ENCODE measurements at places on chromosomes 13 and 19. TPM values are rescaled to one million over a fixed set of nuclear protein-coding genes. Genes with fewer than 3 reads are reported as not detected.
A peak's percentile ranks its signal among the peaks of the same experiment; 100 is the strongest.

DNA sequence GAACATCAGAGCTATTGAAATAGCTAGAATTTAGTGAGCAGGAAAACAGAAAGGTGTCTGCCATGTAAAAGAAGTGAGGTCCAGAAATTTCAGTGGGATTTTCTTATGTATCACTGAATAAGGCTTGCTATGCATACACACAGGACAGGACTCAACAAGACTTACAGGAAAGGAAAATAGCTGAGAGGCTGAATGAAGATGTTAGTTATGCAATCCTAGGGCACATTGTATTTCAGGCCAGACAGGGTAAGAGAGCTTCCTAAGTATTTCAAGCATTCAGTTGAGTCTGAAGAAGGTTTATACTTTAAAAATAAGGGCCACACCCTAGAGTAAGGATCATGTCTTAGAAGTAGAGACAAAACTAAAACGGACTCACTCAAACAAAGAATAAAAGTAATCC is 419.9 kb upstream of the PRR20A start:
- H3K4me1 ChIP-seq, result no peaks in the 10 kb centered on the region
- no peak for DNase-seq
- no peaks in the 10 kb centered on the region for H3K36me3 ChIP-seq
- no peak overlapping the region for H3K4me3 ChIP-seq
- H3K27me3 ChIP-seq, result no peaks in the 10 kb centered on the region

DNA sequence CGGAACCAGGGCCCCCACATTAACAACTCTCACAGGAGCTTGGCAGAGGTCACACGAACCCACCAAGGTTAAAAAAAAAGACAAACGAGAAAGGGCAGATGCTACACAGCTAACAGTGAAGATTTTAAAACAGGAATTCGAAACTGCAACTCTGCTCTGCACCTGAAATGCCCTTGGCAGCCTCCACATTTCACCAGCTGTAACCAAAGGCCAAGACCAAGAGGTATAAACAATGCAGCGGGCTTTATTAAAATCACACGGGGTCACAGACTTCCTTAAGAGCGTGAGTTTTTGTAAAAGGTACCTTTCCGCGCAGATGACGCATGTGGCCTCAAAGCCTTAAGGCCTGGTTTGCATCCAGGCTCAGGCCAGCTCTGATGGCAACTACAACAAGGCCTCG is 88.2 kb downstream of the STK24 start:
- no peak overlapping the region for H3K4me3 ChIP-seq
- DNase-seq, result no peak
- no peak overlapping the region for H3K27ac ChIP-seq
- no peaks in the 10 kb centered on the region for H3K36me3 ChIP-seq
- peaks cover 17% of the 10 kb centered on the region for H3K4me1 ChIP-seq

DNA sequence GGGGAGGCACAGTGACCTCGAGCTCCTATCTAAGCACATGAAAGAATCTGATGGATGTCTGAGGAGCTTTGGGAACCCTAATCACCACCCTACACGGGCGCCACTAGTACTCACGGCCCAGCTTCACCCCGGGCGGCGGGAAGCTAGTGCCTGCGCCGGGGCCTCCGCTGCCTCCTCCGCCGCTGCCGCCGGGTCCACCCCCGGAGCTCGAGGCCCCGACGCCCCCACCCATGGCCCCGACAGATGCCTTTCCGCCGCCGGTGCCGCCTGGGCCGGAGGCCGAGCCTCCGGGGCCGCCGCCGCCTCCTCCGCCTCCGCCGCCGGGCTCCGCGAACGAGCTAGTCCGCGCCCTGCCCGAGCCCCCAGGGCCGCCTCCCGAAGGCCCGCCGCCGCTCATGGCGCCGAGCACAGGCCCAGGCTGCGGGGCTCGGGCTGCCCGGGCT is 312 bp downstream of the GSK3A start:
- H3K4me1 ChIP-seq, result peaks cover 9% of the 10 kb centered on the region
- H3K36me3 ChIP-seq, result no peaks in the 10 kb centered on the region
- H3K27me3 ChIP-seq, result no peaks in the 10 kb centered on the region
- peak overlapping the region; percentile 92 for H3K4me3 ChIP-seq

DNA sequence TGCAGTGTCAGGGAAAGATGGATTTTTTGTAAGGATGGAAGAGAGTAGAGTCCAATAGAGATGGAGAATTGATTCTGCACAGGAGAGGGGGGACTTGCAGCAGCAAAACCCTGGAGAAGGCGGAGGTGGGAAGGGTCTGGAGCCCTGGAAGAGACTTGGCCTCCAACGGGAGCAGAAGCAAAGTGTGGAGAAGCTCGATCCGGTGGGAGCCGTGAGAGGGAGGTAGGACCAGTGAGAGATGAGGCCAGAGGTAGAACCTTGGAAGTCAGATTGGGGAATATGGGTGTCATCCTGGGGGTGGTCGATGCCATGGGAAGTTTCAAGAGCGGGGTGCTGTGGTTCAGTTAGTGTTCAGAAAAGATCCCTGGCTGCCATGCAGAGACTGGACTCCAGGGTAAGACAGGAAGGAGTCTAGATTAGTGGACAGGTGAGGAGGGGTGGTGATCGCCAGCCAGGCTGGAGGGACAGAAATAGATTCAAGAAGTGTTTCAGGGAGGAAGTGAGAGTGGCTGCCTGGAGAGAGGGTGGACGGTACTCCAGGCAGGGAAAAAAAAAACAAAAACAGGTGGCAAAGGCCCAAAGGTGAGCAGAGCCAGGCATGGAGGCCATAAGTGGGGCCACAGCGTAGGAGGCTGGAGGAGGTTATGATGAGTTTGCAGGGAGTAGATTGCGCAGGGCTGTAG is 2.6 kb downstream of the PPP5C start:
- no peak overlapping the region for H3K4me3 ChIP-seq
- no peak for DNase-seq
- H3K36me3 ChIP-seq, result no peaks in the 10 kb centered on the region
- H3K27ac ChIP-seq, result peak overlapping the region; percentile 71
- H3K4me1 ChIP-seq, result peaks cover 23% of the 10 kb centered on the region

GRCh38 chr19:11361771-11362731 is 6.8 kb downstream of the PLPPR2 start:
- H3K4me1 ChIP-seq, result no peaks in the 10 kb centered on the region
- no peaks in the 10 kb centered on the region for H3K36me3 ChIP-seq
- DNase-seq, result no peak
- H3K27me3 ChIP-seq, result no peaks in the 10 kb centered on the region
- H3K27ac ChIP-seq, result no peak overlapping the region

DNA sequence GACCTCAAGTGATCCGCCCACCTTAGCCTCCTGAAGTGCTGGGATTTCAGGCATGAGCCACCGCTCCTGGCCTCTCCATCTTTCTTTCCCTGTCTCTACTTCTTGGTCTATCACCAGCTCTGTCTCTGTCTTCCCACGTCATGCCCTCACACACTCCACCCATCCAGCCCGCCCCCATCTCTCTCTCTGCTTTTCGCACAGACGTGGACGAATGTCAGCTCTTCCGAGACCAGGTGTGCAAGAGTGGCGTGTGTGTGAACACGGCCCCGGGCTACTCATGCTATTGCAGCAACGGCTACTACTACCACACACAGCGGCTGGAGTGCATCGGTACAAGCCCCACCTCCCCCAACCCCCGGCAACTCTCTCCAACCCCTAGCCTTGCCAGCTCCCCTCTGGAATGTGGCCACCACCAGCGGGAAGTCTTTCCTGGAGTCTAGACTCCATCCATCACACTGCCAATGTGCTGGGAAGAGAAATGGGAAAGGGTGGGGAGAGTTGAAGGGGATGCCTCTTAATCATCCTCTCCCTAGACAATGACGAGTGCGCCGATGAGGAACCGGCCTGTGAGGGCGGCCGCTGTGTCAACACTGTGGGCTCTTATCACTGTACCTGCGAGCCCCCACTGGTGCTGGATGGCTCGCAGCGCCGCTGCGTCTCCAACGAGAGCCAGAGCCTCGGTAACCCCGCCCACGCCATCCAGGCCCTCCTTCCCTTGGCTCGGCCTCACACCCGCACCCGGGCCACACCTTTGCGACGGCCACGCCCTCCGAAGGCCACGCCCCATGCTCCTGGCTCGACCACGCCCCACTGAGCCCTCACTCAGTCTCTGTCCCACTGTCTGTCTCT is 22.5 kb downstream of the LTBP4 start:
- no peaks in the 10 kb centered on the region for H3K4me1 ChIP-seq
- H3K4me3 ChIP-seq, result no peak overlapping the region
- H3K36me3 ChIP-seq, result no peaks in the 10 kb centered on the region
- H3K27ac ChIP-seq, result no peak overlapping the region

- no peaks in the 10 kb centered on the region for H3K27me3 ChIP-seq
- H3K4me3 ChIP-seq, result no peak overlapping the region
- H3K27ac ChIP-seq, result no peak overlapping the region
These were observed 6.9 kb upstream of the ZNF431 start for GRCh38 chr19:21134934-21135366.

DNA sequence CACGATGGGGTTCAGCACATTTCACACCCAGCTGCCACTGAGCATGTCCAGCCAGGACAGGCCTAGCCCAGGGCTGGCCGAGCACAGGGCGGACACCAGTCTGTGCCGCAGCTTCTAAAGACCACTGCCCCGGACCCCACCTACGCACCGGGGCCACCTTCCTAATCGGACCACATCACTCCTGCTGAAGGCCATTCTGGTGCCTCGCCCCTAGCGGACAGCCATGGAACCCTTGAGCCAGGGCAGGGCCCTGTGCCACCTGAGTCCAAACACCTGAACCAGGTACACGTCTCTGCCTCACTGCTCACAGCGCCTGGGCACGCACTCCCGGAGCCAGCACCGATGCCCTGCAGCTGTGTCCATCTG is 8.4 kb upstream of the C13orf46 start:
- H3K27ac ChIP-seq, result no peak overlapping the region
- H3K27me3 ChIP-seq, result no peaks in the 10 kb centered on the region
- H3K36me3 ChIP-seq, result no peaks in the 10 kb centered on the region
- DNase-seq, result no peak

GRCh38 chr13:43058831-43059230 is 35.4 kb downstream of the DNAJC15 start:
- H3K4me3 ChIP-seq, result no peak overlapping the region
- H3K36me3 ChIP-seq, result no peaks in the 10 kb centered on the region
- no peaks in the 10 kb centered on the region for H3K27me3 ChIP-seq
- H3K4me1 ChIP-seq, result peaks cover 6% of the 10 kb centered on the region

GRCh38 chr19:51501594-51502263 is at the start of gene SIGLEC12:
TSS of gene SIGLEC12 (minus strand) at chr19:51501800. CDS start at chr19:51501733, 67 bp downstream.
- no peaks in the 10 kb centered on the region for H3K36me3 ChIP-seq
- no peak within 1 kb of the TSS for H3K4me3 ChIP-seq
- H3K4me1 ChIP-seq, result no peaks in the 10 kb centered on the region
- H3K27me3 ChIP-seq, result no peaks in the 10 kb centered on the region

DNA sequence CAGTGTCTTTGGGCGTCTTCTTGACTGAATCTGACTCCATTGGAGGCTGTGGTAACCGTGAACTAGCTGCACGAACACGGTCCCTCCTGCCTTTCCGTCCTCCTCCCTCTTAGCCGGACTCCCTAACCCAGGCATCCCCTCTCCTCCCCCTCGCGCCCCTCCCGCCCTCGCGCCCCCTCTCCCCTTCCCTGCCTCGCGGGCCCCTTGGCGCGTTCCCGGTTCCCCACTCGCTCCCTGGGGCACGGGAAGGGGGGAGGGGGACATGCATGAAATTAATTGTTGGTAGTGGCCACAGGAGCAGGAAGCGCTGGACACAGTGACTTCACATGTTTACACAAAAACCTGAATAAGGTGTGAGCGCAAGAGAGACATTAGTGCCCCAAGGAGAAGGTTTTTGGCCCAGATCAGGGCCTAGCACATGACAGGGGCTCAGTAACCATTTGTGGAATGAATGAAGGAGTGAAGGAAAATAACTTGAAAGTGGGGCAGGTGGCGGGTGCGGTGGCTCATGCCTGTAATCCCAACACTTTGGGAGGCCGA is 279 bp downstream of the DMRTC2 start:
- H3K4me1 ChIP-seq, result no peaks in the 10 kb centered on the region
- no peaks in the 10 kb centered on the region for H3K27me3 ChIP-seq
- H3K27ac ChIP-seq, result no peak overlapping the region

GRCh38 chr13:24854311-24854710 is 90.3 kb downstream of the RNF17 start:
- H3K4me1 ChIP-seq, result no peaks in the 10 kb centered on the region
- H3K27ac ChIP-seq, result no peak overlapping the region
- no peak overlapping the region for H3K4me3 ChIP-seq
- DNase-seq, result no peak

DNA sequence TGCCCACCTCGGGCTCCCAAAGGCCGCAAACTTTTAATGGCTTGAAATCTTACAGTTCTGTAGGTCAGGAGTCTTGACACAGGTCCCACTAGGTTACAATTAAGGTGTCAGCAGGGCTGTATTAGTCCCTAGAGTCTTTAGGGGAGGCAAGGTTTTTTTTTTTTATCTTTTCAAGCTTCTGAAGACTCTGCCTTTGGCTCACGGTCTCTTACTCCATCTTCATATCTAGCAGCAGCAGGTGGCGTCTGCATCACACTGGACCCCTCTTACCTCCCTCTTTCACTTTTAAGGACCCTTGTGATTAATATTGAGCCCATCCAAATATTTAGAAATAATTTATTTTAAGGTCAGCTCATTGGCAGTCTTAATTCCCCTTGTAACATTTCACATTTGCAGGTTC is 11.6 kb downstream of the MIR17HG start:
- no peak overlapping the region for H3K4me3 ChIP-seq
- no peaks in the 10 kb centered on the region for H3K36me3 ChIP-seq
- DNase-seq, result no peak
- H3K4me1 ChIP-seq, result no peaks in the 10 kb centered on the region

DNA sequence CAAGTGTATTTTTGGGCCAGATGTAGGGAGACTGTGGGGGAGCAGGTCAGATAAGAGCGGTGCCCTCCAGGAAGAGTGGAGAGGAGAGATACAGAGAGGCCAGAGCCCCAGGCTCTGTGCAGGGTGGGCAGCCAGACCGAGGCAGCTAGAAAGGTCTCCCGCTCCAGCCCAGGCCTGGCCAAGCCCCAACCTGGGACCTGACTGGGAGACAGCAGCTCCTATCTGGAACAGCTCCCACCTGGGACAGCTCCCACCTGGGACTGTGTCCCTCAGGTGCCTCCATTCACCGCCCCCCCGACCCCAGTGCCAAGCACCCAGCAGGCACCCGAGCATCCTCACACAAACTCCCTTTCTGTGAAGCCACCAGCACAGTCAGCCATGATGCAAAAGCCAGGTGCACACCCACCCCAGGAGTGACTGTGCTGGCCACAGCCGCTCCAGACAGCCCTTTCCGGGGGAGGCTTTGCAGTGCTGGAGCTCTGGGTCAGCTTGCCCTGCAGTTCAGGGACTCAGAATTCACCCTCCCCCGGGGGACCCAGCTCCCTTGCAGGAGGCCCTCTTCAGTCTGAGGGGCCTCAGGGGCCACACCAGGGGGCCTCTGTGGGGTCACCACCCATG is 2.1 kb upstream of the GRTP1 start:
- no peak overlapping the region for H3K27ac ChIP-seq
- H3K36me3 ChIP-seq, result no peaks in the 10 kb centered on the region
- H3K27me3 ChIP-seq, result no peaks in the 10 kb centered on the region
- peaks cover 4% of the 10 kb centered on the region for H3K4me1 ChIP-seq

Gene AP1M2
- not detected for total RNA-seq

Gene MRI1
- total RNA-seq, result 71.4 TPM

Gene EPSTI1
- 5.0 TPM for total RNA-seq

Gene PCID2
- total RNA-seq, result 50.2 TPM

Gene FFAR2
- total RNA-seq, result 0.15 TPM

Gene KIR3DL1
- total RNA-seq, result not detected

Gene KIR2DL4
- total RNA-seq, result 0.32 TPM

Gene IL11
- 0.29 TPM for total RNA-seq
